Stimulated activated CD8-positive, alpha-beta memory T cell treated with anti-CD3 and anti-CD28 coated beads, Interleukin-7, amount 100 ng/mL, for 24 hours (primary cell): ENCODE measurements at places on chromosomes 12 and 14.

- no peak for DNase-seq
These were observed 26.4 kb downstream of the DEGS2 start for GRCh38 chr14:100132903-100133510.

DNA sequence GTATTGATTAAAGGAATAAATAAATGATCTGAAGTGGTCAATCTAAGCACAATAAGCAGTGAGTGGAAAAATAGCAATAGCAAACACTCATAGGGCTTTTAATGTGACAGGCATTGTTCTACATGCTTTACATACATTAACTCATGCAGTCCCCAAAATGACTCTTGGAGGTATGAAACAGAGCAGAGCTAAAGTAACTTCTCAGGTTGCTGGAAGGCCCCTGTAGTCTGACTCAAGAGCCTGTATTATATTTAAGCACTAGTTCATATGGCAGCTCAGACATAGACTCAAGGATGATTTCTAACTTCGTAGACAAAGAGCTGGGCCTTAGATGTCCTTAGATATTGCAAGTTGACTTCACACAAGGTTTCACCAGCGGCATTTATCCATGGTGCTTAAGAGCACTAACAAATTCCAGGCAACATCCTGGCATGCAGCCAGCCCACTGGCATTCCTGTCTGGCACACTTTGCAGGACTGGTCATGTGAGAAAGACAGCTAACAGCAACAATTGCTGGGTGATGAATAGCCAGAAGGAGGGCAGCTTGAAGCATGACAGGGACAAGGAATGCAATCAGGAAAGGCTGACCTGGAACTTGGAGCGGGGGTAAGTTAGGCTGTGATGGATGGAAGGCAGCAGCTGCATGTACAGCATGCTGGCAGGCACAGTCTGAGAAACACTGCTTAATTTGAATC lies 22.9 kb upstream of the KTN1 start:
- DNase-seq = no peak

DNA sequence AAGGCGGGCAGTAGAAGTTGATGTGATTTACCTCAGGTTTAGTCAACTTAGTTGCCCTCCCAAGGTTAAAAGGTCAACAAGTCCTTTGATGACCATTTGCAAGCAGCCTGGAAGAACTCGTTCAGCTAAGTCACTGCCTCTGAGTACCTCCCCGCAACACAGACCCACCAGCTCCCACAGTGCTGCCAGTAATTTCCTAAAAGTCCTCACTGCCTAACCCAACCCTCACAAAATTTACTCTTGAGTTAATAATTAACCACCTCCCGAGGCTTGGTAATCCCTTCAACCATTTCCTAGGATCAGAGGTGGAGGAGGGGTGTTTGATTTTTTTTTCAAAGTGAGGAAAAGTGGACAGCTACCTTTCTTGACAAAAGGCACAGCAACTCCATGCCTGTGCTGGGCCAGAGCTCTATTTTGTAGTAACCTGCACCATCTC lies 55.8 kb downstream of the MAP3K9 start:
- no peak for DNase-seq

- no peak for DNase-seq
These were observed 30.9 kb downstream of the SPPL3 start for GRCh38 chr12:120873226-120873625.

GRCh38 chr12:47121146-47121545 lies 41.4 kb upstream of the AMIGO2 start:
- DNase-seq = no peak

- DNase-seq = no peak
These were observed 62.7 kb downstream of the TTC6 start for GRCh38 chr14:37658156-37658555.

DNA sequence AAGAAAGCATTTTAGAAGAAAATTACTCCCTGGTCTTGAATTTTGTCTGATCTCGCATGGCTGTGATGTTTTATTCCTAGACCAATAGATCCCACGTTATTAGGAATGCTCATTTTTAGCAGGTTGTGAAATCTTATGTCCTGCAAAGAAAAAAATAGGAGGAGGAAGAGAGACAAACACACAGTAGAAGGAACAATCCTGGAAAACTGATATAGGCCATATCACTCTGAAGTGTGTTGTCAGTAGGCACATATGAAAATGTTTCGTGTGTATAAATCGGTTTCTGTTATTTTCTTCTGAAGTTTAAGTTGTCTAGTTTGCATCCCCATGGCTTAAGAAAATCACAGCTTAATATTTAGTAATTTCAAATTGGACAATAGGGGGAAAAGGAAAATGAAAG lies 12.4 kb downstream of the SLCO1B3 start:
- no peak for DNase-seq

DNA sequence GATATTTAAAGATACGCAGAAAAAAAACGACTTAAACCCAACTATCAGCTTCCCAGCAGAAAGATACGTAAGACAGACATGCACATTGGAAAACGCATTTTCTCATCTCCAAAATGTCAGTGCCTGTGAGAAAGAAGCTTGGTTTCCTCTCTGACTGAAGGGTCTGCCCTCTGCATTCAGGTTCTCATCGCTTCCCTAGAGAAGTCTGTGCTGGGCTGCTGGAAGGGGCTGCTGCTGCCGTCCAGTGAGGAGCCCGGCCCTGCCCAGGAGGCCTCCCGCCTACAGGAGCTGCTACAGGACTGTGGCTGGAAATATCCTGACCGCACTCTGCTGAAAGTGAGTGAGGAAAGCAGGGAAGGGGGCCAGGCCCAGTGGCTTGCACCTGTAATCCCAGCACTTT lies 4.7 kb upstream of the PFDN5 start:
- no peak for DNase-seq

DNA sequence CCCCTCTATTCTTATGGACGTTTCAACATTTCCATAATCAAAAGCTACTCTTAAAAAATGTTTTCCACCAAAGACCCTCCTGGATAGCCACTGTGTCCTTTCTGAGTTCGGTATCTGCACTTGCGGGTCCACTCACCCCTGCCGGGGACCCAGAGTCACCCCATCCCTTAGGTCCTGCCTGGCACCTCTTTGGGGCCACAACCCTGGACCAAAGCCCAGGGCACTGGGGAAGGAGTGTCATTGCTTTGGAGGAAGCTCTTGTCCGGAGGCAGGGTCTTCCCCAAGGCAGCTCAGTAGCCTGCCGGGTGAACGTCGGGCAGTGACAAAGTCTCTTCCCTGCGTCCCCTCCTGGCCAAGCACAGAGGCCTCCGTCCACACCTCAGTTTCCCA lies 129.6 kb downstream of the RFLNA start:
- no peak for DNase-seq

DNA sequence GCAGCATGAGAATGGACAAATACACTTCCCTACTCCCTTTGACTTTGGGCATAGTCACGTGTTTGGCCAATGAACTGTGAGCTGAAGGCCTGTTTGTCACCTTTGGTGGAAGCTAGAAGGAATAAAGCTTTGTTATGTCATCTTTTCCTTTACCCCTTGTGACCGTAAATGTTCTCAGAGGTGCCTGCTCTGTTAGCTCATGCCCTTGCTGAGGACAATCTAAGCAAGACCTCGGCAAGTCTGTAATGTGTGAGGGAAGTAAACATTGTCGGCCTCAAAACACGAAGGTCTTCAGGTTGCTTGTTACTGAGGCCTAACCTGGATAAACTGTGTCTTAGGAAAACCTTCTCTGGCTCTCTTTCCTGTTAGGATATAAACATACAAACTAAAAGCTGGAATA lies 354.2 kb downstream of the TMEM132D start:
- DNase-seq = no peak

GRCh38 chr12:12520273-12520672 lies 42.4 kb downstream of the DUSP16 start:
- DNase-seq = no peak

GRCh38 chr12:85448548-85449139 lies 168.6 kb downstream of the ALX1 start:
- DNase-seq = no peak

DNA sequence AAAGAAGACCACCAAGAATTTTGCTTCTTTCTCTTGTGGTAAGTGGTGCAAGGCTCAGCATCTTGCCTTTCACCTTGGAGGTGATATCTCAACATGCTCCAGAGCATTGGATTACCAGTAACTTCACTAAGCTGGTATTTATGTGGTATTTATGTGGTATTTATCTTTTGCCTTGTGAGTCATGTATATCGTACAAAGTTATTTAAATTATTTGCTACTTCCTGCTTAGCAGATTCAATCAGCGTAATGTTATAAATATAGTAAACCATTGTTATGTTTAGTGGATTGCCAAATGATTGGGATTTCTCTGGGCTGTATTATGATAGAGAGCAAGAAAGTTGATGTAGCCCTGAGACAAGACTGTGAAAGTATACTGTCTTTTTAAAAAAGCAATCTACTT lies 366.4 kb downstream of the IPO8 start:
- no peak for DNase-seq

DNA sequence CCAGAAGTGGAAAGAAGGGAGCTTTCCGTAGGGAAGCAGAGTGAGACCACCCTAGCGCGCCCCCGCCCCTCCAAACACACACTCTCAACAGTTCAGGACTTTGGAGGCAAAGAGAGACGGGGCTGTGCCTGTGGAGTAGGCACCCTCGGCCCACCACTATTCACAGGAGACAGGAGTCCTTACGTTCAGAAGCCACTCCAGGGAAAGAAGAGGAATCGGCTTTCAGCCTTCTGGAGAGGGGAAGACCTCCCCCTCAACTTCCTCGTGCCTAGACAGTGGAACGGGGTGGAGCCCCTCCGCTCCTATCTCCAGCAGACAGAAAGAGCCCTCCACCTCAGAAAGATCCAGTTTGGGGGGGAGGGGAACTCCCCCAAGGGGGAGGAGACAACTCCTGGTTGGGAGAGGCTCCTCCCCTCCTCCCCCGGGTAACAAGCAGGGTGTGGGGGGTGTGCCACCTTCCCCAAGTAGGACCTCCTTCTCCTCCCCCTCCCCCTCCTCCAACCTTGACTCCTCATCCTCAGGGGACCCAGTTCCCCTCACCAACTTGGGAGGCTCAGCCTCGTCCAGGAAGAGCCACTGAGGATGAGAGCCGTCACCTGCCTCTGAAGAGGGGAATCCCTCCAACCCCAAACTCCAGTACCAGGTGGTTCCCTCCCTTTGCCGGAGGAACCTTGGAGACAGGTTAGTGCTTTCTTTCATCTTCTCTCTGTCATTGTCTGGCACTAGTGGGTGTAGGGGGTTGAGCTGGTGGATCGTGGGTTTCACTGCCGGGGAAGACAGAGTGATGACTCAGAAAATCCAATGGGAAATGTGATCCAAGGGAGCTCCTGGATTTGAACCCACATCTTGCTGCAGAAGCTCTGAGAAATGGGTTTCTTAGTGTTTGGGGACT lies 883 bp downstream of the FOXJ2 start:
- peak; percentile 18 for DNase-seq

- DNase-seq = no peak
These were observed 41.5 kb upstream of the GNG2 start for GRCh38 chr14:51818748-51819380.

GRCh38 chr14:64440494-64440893 lies 24.8 kb upstream of the AKAP5 start:
- DNase-seq = no peak

GRCh38 chr12:96327889-96328288 lies 72.3 kb downstream of the CDK17 start:
- DNase-seq = no peak

DNA sequence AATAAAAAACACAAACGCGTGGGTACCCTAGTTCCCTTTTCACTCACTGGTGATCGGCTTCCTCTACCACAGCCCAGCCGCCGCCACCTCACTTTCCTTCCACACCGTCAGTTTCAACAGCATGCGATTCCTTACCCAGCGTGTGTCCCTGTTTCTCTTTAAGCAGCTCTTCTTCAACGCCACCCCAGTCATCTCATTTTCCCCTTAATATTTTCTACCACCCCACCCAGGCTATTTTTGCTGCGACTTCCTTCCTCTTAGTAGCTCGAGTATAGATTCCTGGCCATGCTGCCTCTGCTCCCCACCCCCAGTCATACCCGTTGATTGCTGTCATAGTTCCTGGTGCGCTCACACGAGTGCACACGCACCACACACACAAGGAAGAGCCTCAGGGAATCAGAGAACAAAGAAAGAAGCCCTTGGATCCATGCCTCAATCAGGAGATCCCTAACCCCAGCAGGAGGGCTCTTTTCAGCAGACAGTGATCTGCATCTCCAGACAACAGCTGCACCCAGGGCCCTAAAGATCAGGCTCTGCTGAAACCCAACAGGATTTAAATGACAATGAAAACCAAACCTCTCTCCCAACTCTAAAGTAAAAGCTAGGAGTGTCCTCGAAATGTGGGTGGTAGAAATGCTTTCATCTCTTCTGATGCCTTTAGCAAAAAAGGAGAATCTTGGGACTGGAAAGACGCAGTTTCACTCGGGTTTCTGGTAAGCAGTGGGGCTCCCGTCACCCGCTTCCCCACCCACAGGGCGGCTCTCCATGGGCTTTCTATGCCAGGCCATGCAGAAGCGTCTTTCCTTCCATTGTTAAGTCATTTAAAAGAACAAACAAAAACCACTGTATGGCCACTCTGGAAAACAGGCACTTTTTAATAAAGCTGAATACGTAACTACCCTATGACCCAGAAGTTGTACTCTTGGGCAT lies 23.8 kb downstream of the VPS37B start:
- peak; percentile 44 for DNase-seq

GRCh38 chr14:92259613-92260357 lies 63.2 kb upstream of the SLC24A4 start:
- no peak for DNase-seq
